ENCODE measurements at places on chromosomes 11 and 22.

GRCh38 chr11:110601936-110602335, 110.3 kb downstream of the ARHGAP20 start:
- DNase-seq = no peak

- DNase-seq = no peak
Measured at GRCh38 chr11:45440111-45440510, 154.0 kb upstream of the SYT13 start.

DNA sequence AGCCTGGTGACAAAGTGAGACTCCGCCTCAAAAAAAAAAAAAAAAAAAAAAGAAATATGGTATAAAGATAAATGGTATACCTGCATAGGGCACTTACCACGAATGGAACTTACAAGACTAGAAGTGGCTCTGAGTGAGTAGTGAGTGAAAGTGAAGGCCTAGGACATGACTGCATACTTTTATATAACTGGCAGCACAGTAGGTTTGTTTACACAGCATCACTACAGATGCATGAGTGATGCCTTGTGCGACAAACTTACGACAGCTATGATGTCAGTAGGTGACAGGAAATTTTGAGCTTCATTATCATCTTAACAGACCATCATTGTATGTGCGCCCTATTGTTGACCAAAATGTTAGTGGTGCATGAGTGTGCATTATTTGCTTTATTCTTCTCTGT, 17.7 kb downstream of the XRCC6 start:
- DNase-seq = no peak

DNA sequence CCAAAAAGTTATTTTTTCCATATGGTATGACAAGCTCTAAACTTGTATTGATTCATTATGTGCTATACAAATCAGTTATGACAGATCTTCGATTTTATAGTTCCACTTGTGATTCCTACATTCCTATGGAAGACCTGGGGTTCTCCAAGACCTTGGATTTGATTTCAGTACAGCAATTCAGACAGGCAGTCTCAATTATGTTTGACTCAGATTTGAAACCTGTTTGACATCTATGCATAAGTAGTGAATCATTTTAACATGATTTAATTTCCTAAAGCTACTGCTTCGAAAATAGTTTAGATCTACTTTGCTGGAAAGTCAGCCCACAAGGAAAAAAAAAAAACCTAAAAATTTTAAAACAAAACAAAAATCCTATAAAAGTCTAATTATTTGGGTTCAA, 820.4 kb downstream of the LUZP2 start:
- DNase-seq = no peak

- DNase-seq = no peak
Measured at GRCh38 chr11:35937700-35938099, 6.2 kb upstream of the LDLRAD3 start.

GRCh38 chr22:25172153-25172552, 27.5 kb upstream of the CRYBB3 start:
- DNase-seq = no peak

DNA sequence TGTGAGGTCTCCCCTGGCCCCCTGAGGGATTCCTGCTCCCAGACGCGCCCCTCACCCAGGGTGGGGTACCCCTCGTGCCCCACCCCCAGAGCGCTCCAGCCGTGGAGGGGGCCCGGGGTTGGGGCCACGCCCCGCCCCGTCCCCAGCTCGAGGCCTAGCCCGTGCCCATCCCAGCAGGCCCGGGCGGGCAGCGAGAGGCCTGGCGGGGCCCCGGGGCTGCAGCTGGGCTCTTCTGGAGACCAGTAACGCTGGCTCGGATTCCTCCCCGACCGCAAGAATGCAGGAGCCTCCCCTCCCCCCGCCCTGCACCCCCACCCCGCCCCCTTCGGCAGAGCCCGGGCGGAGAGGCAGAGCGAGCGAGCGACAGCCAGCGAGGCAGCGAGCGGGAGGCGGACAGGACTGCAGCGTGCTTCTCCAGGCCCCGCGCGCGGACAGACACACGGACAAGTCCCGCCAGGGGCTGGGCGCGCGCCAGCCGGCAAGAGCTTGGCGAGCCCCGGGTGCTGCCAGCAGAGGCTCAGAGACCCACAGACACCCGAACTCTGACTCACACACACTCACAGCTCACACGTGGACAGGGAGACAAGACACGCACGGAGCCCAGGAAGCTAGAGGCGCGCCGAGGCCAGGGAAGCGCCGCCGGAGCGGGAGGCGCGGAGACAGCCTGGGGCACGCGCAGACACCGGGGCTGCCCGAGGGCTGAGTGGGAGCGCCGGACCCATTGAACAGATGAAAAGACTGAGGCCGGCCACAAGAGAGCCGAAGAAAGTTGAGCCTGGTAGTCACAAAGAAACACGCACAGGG, 15.2 kb downstream of the BCL9L start:
- DNase-seq = no peak

GRCh38 chr11:17695454-17696441, 23.6 kb upstream of the MYOD1 start:
- no peak for DNase-seq

DNA sequence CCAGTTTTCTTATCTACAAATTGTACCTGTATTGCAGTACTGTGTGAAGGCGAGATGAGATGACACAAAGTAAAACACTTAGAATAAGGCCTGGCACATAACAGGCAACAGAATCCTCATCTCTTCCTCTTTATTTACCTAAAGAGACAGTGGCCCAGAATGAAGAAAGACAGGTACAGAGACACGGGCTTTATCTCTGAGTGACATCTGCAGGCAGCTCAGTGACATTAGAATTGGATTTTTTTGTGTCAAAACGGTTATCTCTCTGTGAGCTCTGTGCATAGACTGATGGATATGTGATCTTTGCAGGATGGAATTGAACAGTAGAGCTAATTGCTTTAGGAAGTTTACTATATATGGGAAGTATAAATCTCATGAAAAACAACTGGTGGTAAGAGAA, 36.2 kb upstream of the TRPC6 start:
- DNase-seq = no peak

DNA sequence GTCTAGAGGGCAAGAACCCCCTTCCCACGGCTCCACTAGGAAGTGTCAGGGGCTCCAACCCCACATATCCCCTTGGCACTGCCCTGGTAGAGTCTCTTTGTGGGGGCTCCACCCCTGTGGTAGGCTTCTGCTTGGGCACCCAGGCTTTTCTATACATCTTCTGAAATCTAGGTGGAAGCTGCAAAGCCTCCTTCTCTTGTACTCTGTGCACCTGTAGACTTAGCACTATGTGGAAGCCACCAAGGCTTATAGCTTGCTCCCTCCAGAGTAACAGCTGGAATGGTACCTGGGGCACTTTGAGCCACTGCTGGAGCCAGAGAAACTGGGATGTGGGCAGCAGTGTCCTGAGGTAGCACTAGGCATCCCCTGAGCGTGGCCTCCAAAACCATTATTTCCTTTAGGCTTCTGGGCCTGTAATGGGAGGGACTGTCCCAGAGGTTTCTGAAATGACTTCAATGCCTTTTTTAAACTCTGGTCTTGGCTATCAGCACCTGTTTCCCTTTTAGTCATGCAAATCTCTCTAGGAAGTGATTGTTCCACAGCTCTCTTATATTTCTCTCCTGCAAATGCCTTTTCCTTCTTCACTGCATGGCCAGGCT, 68.4 kb downstream of the TRAF6 start:
- no peak for DNase-seq

DNA sequence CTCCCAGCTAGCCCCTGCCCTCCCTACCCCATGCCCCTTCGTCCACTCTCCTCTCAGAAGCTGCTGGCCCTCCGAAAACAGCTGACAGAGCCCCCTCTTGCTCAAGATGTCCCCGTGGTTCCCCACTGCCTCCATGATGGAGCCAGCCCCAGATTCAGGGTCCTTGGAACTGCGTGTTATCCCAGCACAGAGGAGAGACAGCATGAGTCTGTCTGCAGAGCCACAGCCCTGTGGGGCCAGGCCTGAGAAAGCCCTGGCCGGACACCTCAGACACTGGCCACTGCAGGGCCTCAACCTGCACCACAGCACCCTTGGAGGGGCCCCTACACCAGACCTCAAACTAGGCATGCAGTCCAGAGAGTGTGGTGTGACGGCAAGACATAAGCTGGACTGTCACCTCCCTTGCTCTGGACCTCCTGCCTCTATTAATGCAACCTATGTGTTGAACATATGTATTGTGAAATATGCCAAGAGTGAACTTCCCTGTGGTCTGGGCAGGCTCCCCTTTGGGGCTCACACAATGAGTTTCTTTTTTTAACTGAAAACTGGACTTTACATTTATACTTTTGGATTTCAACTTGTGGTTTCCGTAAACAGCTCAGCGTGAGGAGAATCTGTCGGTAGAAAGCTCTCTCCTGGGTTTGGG, 9.6 kb downstream of the PNPLA5 start:
- no peak for DNase-seq

DNA sequence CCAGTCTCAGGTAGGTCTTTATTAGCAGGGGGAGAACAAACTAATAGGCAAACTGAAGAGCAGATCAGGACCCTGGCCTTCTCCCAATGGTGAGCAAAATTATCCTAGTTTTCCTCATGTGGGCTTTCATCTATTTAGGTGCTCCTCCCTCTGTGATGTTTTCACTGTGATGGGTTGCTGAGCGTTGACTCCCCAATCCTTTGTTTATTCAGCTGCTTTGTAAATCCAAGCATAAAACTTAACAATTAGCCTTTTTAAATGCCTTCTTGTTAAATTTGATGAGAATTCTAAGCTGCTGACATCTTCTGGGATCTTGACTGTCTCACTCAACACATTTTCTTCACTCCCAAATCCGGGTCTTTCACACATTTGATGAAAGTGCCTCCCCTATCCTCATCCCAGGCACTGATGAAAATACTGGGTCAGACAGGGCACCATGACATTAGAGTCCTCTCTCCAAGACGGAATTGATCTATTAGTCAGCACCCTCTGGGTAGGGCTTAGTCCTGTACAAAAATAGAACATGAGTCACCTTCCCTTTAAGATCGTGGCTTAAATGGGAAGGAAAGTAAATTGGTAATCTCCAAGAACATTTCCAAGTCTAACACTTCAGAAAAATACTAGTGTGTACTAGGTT, 199.3 kb upstream of the ISX start:
- no peak for DNase-seq

- DNase-seq = no peak
Measured at GRCh38 chr11:6269994-6270393, 10.4 kb downstream of the CCKBR start.

- DNase-seq = no peak
Measured at GRCh38 chr22:41907436-41908401, 7.2 kb downstream of the SHISA8 start.

DNA sequence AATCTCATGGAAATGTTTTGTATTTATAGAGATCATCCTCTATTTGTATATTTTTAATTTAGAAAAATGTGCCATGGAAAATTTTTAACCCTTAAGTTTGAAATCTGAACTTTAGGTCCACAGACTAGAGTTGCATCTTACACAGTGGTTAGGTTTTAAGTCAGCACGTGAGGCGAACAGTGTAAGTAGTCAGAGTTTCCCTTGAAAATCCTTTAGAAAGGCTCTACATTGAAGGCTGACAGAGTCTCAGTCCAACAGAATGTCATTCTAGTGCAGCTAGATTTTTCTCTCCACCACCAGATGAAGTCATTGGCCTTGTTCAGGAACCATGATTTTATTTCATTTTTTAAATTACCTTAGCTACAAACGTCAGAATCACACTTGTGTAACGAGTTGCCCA, 18.7 kb downstream of the HMGXB4 start:
- DNase-seq = no peak

- DNase-seq = no peak
Measured at GRCh38 chr22:34055525-34056200, 135.4 kb upstream of the LARGE1 start.

DNA sequence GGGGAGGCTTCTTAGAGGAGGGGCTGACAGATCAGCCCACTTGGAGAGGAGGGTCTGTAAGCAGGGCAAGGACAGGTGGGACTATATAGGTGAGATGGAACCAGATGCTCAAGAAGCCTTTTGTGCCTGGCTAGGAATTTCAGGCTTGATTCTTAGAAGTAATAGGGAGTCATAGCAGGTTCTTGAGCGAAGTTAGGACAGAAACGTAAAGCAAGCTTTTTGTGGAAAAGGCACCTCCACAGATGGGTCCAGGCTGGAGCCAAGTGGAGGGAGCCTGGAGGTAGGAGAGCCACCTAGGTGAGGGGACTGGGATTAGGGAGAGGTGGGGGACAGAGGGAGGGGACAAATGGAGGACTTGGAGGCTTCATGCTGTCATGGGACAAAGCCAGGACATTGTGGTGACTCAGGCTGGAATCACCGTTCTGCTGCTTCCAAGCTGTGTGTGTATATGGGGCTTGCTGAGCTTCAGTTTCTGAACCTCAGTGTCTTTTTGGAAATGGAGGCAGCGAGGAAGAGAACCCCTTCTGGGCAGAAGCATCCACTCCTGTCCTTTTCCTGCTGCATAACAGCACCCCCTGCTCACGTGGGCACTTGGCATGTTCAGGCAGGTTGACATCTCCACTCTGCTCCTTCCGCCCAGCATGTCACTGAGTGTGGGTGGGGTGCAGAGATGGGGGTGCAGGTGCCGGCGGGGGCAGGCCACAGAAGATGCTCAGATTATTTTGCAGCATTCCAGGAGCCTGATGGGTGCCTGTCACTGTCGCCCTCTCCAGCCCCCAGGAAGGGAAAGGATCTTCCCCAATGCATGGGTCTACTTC, 58.0 kb downstream of the MCM5 start:
- no peak for DNase-seq

GRCh38 chr11:100849901-100850235, 162.8 kb downstream of the ARHGAP42 start:
- DNase-seq = no peak

DNA sequence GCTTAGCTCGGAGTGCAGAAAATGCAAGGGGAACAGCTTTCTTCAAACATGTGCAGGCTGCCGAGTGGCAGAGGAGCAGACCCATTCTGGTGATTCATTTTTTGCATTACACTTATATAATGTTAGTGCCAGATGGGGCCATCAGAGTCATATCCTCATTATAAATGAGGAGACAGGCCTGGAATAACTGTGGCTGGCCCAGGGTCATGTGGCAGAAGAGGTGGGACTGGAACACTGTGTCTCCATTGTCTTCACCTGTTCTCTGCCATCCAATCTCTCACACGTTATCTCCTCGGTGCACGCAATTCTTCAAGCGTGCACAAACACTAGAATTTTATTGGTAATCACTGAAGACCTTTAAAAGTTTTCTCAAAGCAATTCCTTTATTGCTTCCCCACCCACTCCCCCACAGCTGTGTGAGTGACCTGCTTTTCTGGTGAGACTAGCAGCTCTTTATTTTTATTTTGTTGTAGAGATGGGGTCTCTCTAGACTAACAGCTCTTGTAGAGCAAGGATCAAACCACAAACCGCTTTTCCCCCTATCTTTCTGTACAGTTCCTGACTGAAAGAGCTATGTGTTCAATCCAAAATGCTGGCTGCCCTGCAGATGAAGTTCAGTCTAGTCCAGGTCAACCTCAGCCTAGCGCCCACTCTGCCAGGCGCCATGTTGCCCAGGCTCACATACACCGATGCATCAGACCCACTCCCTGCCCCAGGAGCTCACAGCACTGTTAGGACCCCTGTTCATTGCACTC, 75.3 kb downstream of the ST3GAL4 start:
- no peak for DNase-seq

GRCh38 chr22:41481131-41481830, 12.4 kb downstream of the ACO2 start:
- DNase-seq = no peak

- no peak for DNase-seq
Measured at GRCh38 chr22:40498420-40499208, 128.2 kb downstream of the SGSM3 start.
